ENCODE measurements at places on chromosomes 11 and 22.

DNA sequence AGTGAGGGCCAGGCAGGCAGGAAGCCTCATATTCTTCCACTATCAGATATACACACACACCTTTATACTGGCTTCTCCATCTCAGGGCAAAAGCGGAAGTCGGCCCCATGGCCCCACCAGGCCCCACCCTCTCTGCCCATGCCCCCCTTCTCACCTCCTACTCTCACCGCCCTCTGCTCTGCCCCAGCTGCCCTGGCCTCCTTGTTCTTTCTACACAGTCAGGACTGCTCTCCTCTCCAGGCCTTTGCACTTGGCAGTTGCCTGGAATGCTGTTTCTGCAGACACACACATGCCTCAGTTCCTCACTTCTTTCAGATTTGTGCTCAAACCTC, 25.3 kb downstream of the OTOG start:
- no peak for DNase-seq

DNA sequence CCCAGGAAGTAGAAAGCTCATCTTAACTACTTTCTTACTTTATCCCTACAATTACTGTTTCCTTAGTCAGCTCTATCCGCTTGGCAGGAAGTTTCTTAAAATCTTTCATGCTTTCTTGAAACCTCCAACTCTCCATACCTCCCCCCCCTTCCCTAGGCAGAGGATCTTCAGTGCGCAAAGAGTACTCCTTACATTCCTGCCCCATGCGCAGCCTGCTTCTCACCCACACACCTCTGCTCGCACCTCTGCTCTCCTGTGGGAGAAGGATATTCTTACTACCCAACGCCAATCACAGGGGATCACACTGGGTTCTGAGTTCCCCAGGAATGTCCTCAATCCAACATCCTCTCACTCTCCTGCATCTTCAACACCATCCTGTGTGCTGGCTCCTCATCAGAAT, 12.3 kb downstream of the TCF20 start:
- no peak for DNase-seq

DNA sequence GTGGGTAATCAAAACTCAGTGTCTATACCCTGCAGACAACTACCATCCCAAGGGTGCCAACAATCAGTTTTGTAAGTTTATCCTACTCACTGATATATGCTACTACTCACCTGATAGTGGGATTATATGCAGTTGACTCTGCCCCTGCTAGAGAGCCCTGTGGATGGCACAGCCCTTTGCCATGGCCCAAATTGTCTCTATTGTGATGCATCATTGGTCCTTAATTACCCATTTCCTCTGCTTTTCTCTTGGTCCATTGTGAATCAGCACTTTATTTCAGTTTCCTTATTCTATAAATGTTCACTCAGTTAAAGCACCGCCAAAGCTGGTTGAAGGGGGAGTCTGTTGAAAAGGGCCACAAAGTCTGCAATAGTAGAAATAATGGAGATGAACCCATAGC, 42.3 kb downstream of the PLAAT5 start:
- DNase-seq: no peak

GRCh38 chr11:36467012-36467411, 43.1 kb downstream of the TRAF6 start:
- DNase-seq: no peak

DNA sequence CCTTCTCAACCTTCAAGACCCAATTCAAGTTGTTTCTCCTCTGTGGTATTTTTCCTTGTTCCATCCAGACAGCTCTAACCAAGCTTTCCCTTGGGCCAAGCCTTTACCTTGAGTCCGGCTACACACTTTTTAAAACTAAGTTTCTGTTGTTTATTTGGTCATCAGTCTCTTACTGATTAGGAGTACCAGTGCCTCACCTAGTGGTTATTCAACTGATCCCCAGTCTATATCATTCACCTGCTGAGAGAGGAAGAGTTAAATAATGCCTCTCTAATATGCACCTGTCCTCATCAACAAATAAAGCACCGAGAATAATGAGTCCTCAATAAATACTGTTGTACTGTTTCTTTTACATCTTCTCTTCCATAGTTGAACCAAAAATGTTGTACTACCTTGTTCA, 160.8 kb downstream of the MSANTD4 start:
- DNase-seq: no peak

- no peak for DNase-seq
Measured at GRCh38 chr11:114027926-114028325, 31.6 kb upstream of the ZBTB16 start.

DNA sequence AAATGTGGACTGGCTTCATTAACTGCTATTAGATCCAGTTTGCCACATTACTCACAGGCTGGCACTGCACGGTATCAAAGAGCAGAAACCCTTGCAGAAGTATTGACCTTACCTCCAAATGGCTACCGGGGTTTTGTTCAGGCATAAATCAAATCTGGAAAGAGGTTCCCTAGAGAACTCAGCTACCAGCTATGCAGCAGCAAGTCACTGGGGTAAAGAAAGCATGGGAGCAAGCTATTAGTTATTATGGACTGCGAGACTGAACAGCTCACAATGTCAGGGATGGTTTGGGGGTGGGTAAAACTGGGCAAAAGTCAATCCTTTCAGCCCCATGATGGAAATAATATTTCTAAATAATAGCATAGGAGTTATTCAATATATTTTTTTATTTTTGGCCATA, 128.1 kb downstream of the FANCF start:
- no peak for DNase-seq

DNA sequence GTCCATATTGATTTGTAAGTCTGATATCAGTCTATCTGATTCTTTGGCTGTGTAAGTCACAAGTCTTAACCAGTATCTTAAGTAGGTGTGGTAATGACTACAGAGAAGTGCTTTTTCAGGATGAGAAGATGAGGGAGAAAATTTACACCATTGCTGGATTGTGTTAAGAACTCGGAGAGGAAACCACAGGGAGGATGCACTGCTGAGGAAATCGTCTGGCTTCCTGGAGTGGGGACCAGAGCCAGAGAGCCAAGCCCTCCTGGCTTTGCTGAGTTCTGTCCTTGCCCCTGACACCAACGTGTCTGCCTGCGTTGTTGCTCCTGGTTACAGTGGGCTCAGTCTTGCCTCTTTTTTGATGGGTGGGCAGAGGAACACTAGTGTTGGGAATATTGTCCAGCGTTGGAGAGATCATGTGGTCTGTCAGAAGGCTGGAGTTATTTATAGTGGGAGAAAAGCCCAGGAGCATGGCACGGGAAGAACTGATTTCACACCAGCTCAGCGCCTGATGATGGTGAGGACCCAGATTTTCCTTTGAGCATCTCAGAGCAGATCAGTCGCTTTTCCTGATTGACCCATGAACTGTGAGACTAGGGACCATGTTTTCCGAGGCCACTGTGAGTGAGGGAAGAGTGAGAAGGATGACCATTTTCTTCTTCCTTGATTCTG, 29.6 kb downstream of the MARK2 start:
- no peak for DNase-seq

DNA sequence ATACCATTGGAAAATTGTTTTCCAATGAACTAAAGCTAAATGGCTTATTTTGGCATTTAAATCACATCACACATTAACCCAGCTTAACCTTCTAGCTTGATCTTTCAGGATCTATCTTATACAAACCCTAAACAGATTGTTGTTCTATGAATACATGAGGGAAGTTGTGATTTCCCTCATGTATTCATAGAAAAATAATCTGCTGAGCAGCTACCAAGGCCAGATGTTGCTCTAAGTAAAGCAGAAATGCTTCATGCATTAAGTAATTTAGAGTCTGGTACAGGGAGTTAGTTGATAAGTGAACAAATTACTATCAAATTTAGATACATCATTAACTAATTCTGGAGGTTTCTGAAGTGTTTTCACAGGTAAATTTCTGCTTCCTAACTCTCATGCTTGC, 204.6 kb upstream of the ANO3 start:
- DNase-seq: no peak

- no peak for DNase-seq
Measured at GRCh38 chr11:60080535-60080934, 7.9 kb upstream of the MS4A2 start.

- no peak for DNase-seq
Measured at GRCh38 chr11:14347991-14348390, 11.0 kb downstream of the RRAS2 start.

DNA sequence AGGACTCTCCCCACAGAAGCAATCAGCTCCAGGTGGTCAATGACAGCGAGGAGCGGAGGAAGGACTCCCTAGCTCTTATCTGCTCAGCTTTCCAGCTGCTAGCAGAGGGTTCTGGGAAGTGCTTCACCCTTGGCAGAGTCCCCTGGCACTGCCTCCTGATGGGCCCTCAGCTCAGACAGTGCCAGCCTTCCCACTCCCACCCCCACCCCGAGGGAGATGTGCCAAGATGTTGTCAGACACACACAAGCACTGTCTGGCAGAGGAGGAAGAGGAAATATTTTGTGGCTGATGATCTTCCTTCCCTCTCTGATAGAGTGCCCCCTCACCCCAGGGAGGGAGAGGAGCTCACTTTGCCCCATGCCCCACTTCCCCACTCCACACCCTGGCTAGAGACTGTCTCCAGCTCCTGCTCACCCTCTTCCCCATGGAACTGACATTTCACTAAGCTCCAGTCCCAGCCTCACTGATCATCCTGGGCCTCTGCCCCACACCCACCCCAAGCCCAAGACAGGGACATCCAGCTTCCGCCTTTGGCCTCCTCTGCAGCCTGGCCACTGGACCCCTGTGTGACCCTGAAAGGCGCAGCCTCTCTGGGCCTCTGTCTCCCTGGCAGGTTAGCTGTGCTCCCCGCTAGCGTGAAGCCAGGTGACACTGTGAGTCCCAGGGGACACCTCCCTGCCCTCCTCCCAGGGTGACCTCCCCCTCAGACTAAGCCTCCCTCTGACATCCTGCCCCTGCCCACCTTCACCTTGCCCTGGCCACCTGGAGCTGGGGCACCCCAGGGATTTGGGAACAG, 44.5 kb downstream of the SLCO2B1 start:
- no peak for DNase-seq

DNA sequence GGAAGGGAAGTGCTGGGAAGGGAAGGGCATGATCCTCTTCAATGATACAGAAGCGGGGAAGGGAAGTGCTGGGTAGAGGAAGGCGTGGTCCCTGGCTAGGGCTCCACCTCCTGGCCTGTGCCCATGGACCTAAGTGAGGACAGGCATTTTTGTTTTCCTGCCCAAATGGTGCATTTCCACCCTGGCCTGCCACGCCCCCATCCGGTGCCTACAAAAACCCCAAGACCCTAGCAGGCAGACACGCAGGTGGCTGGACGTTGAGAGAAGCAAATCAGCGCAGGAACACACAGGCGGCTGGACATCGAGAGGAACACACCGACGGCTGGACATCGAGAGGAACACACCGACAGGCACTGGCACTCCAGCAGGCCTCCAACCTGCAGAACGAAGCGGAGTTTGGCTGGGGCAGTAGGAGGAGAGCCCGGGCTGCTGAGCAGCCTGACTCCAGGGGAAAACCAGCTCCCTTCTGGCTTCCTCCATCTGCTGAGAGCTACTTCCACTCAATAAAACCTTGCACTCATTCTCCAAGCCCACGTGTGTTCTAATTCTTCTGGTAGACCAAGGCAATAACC, 628.3 kb downstream of the BUD13 start:
- DNase-seq: no peak

GRCh38 chr22:28563636-28564035, 116.0 kb downstream of the TTC28 start:
- DNase-seq: no peak

- no peak for DNase-seq
Measured at GRCh38 chr22:37454857-37455686, 27.8 kb upstream of the ELFN2 start.

- peak; percentile 49 for DNase-seq
Measured at GRCh38 chr11:117457031-117457785, 129.6 kb downstream of the CEP164 start.

GRCh38 chr11:111220721-111221120, 24.8 kb upstream of the POU2AF2 start:
- DNase-seq: no peak

GRCh38 chr11:75858613-75859012, 43.6 kb downstream of the UVRAG start:
- DNase-seq: no peak

- DNase-seq: no peak
Measured at GRCh38 chr11:94533696-94534630, 9.8 kb upstream of the FUT4 start.

DNA sequence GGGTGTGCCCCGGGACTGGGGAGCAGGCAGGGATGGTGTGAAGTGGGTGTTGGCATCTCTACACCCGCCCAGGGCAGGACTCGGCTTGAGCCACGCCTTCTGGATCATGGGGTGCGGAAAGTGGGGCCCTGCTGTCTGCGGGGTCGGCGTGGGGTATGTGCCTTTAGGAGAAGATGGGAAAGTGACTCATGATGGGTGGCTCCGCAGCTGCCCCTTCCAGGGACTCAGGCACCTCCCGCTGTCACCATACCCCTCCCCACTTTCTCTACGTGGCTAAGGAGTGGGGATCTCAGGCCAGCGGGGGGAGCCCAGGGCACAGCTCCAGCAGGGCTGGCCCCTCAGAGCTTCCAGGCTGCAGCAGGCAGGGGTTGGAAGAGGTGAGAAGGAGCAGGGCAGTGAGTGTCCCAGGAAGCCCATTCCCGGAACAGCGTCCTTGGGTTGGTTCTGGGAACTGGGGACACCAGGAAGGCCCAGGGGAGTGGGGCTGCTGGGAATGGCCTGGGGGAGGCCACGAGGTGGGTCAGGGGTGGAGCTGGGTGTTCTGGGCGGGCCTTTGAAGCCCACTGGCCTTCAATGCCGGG, 102.9 kb upstream of the FGF3 start:
- DNase-seq: no peak

- DNase-seq: no peak
Measured at GRCh38 chr22:28910569-28911303, 27.4 kb downstream of the ZNRF3 start.

GRCh38 chr11:30452114-30452513, 129.2 kb downstream of the ARL14EP start:
- DNase-seq: no peak

- no peak for DNase-seq
Measured at GRCh38 chr11:72781063-72781312, 12.9 kb downstream of the STARD10 start.

GRCh38 chr11:120548682-120549209, 37.2 kb downstream of the GRIK4 start:
- no peak for DNase-seq

DNA sequence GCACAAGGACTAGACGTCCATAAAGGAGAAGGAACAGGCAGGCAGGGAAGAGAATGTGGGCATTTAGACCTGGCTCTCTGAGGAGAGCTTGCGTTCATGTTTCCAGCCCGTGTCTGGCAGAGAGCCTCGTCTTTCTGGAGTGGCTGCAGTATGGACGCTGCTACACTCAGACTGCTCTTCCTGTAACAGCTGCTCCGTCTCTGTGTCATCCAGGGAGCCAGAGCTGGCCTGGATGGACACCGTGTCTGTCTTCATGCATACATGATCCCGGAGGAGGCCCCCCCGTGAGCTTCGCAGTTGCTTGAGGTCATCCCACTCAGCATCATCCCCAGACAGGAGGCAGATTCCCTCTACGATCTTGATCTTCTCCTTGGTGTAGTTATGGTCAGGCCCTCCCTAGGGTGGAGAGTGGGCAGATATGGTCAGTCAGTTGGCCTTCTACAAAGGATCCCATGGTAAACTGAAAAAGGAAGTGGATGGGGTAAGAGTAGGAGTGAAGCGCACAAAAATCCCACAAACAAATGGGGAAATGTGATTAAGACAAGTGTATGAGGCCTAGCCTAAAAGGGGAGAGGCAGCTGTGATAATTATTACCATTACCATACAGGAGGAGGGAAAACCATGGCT, 13.0 kb upstream of the CKAP5 start:
- no peak for DNase-seq

All from cerebellar nuclear complex (tissue), 1 donor.